ENCODE measurements at places on chromosomes 16 and 17.

DNA sequence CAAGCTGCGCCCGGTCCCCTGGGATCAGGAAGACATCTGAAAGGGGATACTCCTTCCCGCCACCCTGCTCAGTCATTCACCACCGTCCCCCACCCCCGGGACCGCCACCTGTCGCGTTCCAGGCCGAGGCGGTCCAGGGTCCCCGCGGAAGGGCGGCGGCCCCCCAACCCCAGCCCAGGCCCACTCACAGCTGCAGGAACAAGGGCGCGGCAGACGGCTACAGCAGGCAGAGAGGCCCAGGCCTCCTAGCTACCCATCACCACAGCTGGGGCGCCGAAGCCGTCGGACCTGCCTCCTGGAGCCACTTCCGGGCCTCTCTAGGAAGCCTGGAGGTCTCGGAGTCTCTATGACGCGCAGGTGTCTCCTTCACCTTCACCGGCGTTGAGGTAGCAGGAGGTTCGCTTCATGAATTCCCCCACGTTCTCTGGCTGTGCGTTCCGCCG, at the start of gene SDR42E1:
Gene SDR42E1, minus strand, starts transcription at position 272 of the 443 bp plus-strand sequence. CDS start 10,612 bp downstream, outside the sequence.
- no peak for DNase-seq

DNA sequence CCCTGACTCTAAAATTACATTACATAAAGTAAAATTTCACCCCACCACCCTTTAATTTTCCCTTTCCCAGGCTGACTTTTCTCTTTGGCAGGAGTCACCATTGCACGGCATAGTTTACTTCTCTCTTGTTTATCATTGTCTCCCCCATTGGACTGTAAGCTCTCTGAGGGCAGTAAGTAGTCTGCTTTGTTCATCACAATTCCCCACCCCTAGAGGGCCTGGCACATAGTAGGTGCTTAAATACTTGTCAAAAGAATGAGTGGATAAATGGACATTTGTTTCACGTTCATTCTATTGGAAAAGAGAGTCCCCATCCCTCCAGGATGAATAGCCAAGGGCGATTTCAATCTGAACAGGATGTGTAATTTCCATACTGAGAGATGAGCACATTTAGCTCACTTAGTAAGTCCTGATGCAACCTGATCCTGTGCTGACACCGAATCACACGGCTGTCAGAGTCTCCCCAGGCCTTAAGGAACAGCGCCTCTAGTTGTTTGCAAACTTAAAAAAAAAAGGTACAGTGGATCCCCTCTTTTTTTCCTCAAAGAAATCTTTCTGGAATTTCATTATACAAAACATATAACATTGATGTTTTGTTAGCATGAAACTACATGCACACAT, 54.0 kb downstream of the AKAP1 start:
- no peak for DNase-seq

GRCh38 chr16:48244863-48245195, 729 bp downstream of the LONP2 start:
- no peak for DNase-seq

GRCh38 chr16:52494621-52495020, 52.3 kb downstream of the TOX3 start:
- no peak for DNase-seq

DNA sequence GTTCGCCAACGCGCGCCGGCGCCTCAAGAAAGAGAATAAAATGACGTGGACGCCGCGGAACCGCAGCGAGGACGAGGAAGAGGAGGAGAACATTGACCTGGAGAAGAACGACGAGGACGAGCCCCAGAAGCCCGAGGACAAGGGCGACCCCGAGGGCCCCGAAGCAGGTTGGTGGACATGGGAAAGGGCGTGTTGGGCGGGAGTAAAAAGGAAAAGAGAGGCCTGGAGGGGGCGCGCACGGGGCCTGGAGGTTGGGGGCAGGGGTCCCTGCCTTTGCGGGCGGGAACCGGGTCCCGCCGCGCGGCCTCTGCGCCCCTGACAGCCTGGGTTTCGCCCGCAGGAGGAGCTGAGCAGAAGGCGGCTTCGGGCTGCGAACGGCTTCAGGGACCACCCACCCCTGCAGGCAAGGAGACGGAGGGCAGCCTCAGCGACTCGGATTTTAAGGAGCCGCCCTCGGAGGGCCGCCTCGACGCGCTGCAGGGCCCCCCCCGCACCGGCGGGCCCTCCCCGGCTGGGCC, 2.1 kb downstream of the IRX5 start:
- no peak for DNase-seq

- DNase-seq: no peak
Measured at GRCh38 chr17:64092113-64092512, 37.8 kb downstream of the ERN1 start.
